ENCODE measurements at places on chromosomes 2 and 18.

GRCh38 chr2:68715353-68716041 is 19.1 kb upstream of the ARHGAP25 start:
- DNase-seq: no peak

DNA sequence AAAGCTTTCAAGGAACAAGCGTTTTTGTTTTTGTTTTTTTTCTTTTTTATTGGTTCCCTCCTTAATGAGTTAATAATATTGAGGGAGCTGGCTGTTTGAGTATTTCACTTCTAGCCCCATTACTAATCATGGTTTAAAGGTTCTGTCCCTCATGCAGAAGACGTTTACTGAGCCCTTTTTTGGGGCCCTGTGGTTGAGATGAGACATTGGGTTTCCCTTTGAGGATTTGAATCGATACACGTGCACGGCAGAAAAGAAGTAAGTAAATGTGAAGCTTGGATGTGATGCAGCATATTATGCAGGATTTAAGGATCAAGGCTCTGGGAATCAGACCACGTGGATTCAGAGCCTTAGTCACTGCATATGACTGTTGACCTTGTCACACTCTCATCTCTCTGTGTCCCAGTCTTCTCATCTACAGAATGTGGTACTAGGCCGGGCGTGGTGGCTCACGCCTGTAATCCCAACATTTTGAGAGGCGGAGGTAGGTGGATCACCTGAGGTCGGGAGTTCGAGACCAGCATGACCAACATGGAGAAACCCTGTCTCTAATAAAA is 1.0 kb upstream of the CHST10 start:
- no peak for DNase-seq

DNA sequence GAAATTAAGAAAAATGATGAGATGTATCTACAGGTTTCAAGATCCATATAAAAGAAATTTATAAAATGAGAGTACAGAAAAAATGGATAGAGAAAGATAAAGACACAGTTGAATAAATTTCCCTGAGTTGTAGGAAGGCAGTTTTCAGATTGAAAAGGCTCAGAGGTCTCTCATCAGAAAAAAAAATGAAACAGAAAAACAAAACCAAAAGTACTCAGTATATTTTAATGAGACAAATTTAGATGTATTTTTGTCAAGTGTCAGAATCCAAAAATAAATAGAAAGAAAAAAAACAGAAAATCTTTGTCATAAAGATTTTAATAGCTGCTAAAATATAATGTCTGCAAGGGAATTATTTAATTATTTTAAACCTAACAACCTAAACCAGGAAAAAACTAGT is 520.5 kb downstream of the KCNJ3 start:
- DNase-seq: no peak

DNA sequence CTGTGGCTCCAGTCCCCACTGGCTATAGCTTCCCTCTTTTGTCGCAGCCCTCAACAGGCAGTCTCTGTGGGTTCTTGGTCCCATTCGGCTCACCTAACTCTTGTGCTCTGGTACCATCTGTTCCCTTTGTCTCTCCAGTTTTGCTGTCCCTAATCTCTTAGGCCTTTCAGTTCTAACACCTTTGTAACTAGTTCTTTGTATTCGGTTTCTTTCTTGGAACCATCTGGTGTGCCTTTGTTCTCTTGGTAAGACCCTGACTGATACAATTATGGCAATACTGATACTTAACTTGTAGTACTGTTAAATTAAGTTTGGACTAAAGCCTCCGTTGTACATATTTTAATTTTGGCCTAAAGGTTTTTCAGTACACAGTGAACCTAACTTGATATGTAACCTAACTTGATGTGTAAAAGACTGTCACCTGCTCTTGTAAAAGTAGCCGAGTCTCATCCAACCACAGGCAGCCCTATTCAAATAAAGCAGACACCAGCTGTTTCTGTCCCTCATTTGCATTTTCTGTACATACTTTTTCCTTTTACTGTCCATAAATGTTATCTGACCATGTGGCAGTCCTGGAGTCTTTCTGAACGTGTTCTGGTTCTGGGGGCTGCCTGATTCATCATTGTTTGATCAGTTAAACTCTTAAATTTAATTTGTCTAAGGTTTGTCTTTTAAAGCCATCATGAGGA is 4.8 kb upstream of the MRPL44 start:
- no peak for DNase-seq

DNA sequence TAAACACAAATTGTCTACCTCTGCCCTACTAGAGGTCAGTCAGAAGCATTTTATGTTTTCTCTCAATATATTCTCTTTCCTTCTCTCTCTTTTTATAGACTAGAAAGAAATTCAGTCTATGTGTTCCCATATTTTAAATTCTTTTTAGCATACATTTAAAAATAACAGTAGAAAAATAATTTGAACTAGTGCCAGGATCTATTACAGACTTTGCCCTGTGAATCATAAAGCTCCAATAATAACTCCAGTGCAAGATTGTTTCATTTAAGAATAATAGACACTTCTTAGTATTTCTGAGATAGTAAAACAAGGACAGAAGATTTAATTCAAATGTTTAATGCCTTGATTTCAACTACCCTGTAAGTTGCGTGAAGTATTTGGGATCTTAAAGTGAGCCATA is 60.1 kb downstream of the ITGB6 start:
- DNase-seq: no peak

- DNase-seq: no peak
These were observed 28.0 kb upstream of the SMIM21 start for GRCh38 chr18:75455249-75456198.

- no peak for DNase-seq
These were observed 31.2 kb upstream of the RMP24 start for GRCh38 chr18:35941299-35941698.

- DNase-seq: no peak
These were observed 75.8 kb downstream of the KIDINS220 start for GRCh38 chr2:8761529-8762164.

DNA sequence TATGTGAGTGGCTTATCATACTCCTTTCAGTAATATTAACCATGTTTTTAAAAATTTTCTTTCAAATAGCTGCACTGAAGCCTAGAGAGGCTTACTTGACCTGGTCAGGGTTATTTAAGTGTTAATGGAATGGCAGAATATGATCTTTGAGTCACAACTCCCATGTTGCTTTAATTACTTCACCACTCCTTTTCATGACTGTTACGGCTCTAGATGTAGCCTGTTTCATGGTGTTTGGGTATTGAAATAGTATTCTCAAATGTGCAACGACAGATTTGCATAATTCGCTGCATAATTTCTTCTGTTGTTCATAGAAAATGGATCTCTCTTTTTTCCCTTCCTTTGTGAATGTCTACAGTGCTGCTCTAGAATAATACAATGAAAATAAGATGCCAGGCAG is 51.6 kb upstream of the PLA2R1 start:
- DNase-seq: no peak

DNA sequence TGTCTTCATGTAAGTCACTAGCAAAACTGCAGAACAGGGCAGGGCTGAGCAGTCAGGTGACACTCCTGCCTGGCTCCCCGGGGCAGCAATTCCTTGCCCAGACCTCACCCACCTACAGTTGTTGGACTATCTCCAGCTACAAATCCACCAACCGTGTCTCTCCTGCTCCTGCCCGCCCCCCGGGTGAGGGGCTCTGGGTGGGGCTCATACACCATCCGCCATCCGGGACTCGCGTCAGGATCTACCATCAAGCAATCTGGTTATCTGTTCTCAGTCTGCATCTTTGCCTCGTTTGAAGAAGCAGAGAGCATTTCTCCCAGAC is 13.5 kb upstream of the GLI2 start:
- no peak for DNase-seq

- no peak for DNase-seq
These were observed 4.2 kb upstream of the ATP6V1B1 start for GRCh38 chr2:70931376-70932000.

- peak; percentile 70 for DNase-seq
These were observed 14.4 kb upstream of the STAT4 start for GRCh38 chr2:191165176-191165643.

DNA sequence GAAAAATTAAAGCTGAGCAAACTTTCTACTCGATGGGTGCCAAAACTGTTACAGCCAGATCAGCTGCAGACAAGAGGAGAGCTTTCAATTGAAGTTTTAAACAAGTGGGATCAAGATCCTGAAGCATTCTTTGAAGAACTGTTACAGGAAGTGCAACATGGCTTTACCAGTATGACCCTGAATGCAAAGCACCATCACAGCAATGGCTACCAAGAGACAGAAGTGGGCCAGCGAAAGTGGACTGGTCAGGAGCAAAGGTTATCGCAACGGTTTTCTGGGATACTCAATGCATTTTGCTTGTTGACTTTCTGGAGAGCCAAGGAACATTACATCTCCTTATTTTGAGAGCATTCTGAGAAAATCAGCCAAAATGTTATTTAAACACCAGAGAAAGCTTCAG is 9.1 kb upstream of the SERPINB5 start:
- no peak for DNase-seq

DNA sequence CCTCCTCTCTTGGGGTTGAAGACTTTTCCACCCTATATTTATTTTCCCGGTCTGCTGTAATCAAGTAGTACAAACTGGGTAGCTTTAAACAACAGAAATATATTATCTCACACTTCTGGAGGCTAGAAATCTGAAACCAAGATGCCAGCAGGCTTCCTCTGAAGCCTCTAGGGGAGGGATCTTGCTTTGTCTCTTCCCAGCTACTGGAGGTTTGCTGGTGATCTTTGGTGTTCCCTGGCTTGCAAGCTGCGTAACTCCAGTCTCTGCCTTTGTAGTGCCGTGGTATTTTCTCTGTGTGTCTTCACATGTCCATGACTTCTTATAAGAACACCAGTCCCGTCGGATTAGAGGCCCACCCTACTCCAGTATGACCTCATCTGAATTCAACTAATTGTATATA is 44.4 kb downstream of the MYO3B start:
- DNase-seq: no peak

- DNase-seq: no peak
These were observed 1057.5 kb upstream of the FAM98A start for GRCh38 chr2:34656632-34657031.

DNA sequence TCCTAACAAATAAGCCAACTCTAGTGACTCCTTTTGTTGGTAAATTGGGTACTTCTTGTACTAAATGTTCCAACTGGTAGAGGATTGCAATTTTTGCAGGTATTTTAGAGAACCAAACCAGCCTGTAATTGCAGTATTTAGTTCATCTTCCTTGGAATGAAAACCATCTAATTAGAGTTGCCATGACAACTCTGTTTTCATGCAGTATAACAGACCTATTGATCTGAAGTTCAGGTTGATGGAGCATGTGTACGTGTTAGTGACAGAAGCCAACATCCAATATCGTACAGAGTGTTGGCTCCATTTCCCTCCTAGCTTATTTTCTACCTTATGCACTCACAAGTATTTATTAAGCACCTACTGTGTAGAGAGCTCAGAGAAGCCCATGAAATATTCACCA is 176.3 kb upstream of the FOSL2 start:
- no peak for DNase-seq

GRCh38 chr2:55133467-55134315 is 83.4 kb upstream of the RTN4 start:
- DNase-seq: peak; percentile 37

DNA sequence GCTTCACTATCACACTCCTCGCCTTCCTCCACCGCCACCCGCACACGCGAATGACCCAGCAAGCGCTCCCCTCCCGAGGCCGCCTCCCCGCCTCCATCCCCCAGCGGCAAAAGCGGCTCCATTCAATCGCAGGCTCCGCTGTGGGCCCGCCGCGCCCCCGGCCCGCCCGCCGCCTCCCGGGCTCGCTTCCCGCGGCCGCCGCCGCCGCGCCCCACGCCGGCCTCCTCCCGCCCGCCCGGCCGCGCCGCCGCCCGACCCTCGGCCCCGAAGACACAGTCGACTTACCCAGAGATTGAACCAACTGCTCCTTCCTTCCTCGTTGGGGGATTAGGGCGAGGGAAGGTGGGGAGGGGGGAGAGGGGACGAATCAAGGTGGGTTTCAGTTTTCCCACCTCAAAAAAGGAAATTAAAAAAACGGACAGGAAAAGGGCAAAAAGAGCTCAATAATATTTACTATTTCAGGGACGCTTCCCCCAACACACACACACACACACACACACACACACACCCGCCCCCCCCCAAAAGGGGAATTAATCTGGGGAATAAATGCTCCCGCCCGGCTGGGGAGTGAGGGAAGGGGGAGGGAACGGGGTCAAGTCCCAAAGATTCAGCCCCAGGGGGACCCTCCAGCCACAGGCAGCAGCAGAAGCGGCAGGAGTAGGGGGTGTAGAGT is 743 bp downstream of the XPO1 start:
- peak; percentile 48 for DNase-seq

Measured in T-helper 1 cell (primary cell).